ENCODE measurements at places on chromosomes 1 and 21.
A peak's percentile ranks its signal among the peaks of the same experiment; 100 is the strongest.

- DNase-seq = no peak
These were observed 17.9 kb downstream of the SYT6 start for GRCh38 chr1:114135786-114136185.

- peak; percentile 22 for DNase-seq
These were observed 310.8 kb downstream of the USP25 start for GRCh38 chr21:16040601-16041000.

DNA sequence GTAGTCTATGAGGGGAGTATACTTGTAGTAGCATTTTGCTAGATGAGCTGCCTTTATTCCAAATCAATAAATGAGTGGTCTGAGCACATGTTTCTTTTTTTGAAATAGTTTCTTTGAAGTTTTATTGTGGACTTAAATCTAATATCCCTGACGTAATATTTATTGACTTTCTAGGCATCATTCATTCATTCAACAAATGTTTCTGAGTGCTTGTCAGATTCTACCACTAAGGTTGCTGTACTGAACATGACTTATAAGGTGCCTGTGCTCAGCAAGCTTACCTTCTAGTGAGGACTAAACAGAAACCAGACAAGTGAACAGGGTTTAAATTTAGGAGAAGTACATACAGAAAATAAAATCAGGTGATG lies 68.4 kb downstream of the POU2F1 start:
- no peak for DNase-seq

- no peak for DNase-seq
These were observed 11.1 kb upstream of the C1orf174 start for GRCh38 chr1:3910857-3911845.

DNA sequence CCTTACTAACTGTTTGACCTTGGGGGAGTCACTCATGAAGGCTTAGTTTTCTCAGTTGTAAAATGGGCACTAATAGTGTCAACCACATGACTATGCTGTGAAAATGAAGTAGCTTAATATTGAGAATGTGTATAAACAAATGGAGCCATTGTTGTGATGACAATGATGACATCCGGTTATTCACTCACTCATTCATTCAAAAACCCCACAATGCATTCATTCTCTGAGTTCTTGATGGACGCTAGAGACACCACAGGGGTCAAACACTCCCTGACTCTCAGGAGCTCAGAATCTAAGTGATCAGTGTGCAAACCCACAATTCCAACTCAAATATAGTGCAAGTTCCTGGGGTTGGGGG lies 138.9 kb downstream of the FOXD2 start:
- no peak for DNase-seq
